ENCODE measurements at places on chromosomes 4 and X.
A peak's percentile ranks its signal among the peaks of the same experiment; 100 is the strongest.

- DNase-seq = no peak
Observed at GRCh38 chrX:129737916-129738315, 863 bp upstream of the XPNPEP2 start.

DNA sequence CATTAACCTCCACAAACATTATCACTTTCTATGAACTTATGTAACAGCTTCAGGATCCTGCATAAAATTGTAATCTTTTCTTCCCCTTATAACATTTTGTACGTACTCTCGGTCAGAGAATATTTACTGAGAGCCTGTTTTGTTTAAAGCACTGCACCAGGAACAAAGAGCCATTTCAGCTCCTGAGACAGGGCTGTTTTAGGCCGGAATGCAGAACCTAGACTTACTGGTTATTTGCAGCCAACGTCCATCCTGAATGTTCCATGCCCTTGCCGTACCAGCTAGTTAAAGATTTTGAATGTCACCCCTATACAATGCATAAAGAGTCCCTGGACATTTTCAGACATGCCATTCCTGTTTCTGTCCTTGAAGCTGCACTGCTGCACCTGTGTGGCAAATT, 248.8 kb downstream of the PCDH7 start:
- DNase-seq = no peak

- no peak for DNase-seq
Observed at GRCh38 chrX:150934453-150934852, 36.0 kb upstream of the CD99L2 start.

DNA sequence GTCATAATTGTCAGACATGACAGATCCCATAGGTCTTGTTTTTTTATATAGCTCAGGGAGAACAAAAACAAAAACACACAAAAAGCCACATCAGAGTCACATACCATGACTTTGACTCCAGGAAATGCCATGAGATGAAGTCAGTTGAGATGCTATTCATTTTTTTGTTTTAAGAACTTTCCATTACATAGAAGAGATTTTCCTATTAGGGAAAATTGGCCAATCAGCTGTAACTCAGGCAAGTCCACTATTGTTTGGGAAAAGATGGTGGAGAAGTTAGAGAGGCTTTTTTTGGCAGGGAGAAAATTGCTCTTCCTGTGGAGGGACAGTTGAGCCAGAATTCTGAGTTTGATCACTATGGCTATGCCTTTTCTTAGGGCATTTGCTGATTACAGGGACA, 72.6 kb downstream of the SMARCA5 start:
- DNase-seq = no peak

- no peak for DNase-seq
Observed at GRCh38 chr4:122744229-122744628, 11.7 kb downstream of the BBS12 start.

DNA sequence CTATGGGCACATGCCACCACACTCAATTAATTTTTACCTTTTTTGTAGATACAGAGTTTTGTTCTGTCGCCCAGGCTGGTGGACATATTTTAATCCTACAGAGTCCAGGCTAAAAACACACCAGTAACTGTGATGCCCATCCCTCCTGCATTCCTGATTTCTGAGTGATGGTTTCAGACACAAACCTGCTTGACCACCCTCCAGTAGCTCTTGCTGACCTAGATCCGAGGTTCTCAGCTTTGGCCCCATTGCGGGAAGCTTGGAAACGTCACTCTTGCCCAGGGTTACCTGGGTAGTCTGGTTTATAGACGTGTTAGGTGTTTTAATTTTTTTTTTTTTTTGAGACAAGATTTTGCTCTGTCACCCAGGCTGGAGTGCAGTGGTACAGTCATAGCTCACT, 7.5 kb downstream of the CD99 start:
- DNase-seq = no peak

- DNase-seq = peak; percentile 58
Observed at GRCh38 chr4:183602557-183603027, 56.4 kb downstream of the RWDD4 start.

GRCh38 chr4:15402146-15402545, 25.7 kb upstream of the C1QTNF7 start:
- no peak for DNase-seq

GRCh38 chrX:16771483-16772398, 14.5 kb upstream of the TXLNG start:
- DNase-seq = no peak

- DNase-seq = no peak
Observed at GRCh38 chrX:112820364-112821268, 20.0 kb downstream of the AMOT start.

DNA sequence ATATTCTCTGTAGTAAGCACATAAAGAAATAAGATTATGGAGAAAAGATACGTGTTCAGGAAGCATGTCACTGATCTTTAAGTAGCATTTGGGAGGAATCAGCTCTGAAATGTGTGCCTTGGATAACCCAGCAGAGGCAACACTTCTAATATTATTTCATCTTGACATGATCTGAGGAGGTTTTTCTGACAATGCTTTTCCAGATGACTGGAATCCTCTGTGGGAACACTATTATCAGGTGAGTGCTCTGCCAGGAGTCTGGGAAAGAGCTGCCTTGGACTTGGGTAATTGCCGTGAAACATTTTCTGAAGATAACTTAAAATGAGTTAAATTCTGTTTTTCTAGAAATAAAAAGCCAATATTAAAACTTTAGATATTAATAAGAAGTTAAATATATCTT, 78.2 kb upstream of the QRFPR start:
- no peak for DNase-seq

- DNase-seq = no peak
Observed at GRCh38 chr4:156374069-156374468, 420.4 kb upstream of the CTSO start.

DNA sequence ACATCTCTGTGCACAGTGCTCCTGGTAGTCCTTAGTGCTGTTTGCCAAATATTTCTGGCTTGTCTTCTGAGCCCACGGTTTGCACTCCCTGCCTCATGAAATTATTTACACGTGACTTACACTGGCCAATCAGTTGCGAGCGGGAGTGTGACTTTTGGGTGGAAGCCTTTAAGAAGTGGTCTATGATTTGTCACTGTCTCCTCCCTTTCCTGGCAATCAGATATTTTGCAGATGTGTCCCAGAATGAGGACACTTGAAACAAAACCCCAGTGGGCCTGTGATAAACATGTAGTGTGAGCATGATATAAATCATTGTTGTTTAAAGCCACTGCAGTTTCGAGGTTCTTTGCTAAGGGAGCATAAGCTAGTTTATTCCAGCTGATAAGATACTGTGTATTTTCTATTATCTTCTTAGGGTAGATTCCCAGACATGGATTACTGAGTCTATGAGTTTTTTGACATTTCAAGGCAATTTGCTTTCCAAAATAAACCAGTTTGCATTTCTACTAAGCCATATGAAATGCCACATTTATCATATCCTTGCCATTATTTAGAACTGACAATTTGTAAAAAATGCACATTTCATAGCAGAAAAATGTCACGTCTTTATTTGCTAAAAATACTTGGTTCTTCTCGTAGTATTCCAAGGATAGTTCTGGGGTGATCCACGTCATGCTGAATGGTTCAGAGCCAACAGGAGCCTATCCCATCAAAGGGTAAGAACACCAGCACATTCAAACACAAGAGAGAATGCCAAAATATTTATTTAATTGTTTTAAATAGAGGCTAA, 12.0 kb downstream of the BST1 start:
- no peak for DNase-seq

DNA sequence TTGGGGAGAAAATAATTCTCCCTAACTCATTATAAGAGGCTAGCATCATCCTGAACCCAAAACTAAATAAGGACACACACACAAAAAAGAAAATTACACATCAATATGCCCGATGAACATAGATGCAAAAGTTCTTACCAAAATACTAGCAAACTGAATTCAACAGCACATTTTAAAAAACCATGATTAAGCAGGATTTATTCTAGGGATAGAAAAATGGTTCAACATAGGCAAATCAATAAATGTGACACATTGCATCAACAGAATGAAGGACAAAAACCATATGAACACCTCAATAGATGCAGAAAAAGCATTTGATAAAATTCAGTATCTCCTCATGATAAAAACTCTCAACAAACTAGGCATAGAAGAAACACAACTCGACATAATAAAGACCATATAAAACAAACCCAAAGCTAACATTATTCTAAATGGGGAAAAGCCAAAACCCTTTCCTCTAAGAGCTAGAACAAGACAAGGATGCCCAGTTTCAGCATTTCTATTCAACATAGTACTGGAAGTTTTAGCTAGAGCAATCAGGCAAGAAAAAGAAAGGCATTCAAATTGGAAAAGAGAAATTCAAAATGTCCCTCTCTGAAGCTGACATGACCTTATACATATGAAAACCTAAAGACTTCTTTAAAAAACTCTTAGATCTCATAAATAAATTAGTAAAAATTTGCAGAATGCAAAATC, 200.9 kb downstream of the NKX6-1 start:
- no peak for DNase-seq

GRCh38 chr4:183561905-183562304, 57.0 kb downstream of the ING2 start:
- no peak for DNase-seq

DNA sequence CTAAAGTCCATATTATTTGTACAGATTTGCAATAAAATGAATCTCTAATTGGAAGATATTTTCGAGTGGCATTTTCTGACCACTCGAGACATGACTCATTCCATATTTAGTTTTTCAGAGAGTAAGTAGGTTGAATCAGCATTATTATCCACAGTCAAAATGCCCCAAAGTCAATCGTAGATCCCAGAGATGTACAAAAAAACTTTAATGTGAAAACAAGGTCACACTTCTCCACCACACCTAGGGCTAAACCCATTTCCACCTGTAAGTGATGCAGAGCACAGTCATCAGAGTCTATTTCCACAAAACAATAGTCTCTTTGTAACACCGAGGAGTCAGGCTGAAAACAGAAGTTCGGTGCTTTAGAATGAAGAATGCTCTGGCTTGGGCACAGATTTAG, 117.1 kb upstream of the TENM3 start:
- DNase-seq = no peak

- no peak for DNase-seq
Observed at GRCh38 chr4:52862639-52863161, 583 bp downstream of the RASL11B start.

DNA sequence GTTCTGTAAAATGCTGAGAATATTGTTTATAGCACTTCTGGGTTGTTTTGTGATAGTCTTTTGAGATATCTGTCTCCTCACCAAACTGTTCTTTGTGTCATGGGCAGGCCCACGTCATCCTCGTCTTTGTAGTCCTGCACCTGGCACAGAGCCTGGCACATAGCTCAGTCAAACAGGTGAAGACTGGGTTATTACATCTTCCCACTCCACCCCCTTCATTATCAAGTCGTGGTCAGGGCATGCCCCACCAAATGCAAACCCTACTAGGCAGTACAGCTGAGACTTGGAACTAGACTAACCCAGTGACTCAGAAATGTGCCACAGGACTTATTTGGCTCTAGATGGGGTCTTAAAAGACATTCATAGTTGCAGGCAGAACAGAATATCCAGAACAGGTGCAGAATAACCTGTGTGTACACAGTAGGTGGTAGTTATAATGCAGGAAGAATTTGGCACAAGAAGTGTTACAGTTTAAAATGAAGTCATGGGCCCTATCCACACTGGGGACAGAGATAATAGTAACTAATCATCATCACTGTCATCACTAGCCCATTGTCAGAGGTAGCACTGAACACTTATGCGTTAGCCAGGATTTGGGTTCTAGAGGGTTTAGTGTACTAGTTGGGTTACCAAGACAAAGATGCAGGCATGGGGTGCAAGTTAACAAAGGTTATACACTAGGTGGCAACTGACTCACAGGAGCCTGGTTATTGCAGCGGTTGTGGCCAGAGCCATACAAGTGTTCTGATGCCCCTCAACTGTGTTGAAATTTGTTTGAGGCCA, 74.9 kb downstream of the TBL1X start:
- DNase-seq = no peak

DNA sequence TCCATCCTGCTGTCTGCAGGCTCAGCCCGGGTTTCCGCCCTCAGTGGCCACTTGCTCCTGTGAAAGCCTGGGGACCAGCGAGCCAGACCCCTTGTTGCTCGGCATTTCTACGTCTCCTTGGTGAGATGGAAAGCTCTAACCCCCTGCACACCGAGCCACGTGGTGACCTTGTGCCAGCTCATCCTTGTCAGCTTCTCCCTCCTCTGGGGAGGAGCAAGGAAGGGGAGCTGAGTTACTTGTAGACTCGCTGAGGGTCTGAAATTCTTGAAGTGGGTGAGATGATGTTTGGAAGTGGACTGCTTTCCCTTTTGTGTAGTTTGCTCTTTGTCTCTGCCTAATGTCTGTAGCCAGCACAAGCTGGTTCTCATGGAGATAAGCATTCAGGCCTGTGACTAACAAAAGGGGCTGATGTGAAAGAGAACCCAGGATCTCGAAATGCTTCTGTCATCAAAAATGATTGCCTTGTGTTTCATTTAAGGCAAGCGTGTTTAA, 29.3 kb downstream of the RGS12 start:
- peak; percentile 5 for DNase-seq

DNA sequence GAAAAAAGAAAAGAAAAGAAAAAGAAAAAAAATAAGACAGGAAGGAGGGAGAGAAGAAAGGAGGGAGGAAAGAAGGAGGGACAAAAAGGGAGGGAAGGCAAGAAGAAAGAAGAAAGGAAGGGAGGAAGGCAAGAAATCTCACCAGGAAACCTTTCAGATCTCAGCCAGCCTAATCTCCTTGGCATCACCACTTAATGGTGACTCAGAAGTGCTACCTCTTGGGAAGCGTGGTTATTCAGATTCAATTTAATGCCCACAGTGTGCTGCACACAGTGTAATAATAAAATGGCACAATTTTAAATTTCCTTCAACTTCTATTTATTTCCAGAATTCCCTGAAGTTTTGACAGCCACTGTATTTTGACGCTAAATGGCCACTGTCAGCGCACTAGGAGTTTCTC, 50.3 kb downstream of the DKK2 start:
- no peak for DNase-seq

- DNase-seq = no peak
Observed at GRCh38 chr4:64341711-64342110, 67.5 kb downstream of the TECRL start.

GRCh38 chrX:40468033-40468846, 112.5 kb upstream of the ATP6AP2 start:
- peak; percentile 79 for DNase-seq
